ENCODE measurements at places on chromosomes 2 and 18. TPM values are rescaled to one million over a fixed set of nuclear protein-coding genes. Genes with fewer than 3 reads are reported as not detected.

DNA sequence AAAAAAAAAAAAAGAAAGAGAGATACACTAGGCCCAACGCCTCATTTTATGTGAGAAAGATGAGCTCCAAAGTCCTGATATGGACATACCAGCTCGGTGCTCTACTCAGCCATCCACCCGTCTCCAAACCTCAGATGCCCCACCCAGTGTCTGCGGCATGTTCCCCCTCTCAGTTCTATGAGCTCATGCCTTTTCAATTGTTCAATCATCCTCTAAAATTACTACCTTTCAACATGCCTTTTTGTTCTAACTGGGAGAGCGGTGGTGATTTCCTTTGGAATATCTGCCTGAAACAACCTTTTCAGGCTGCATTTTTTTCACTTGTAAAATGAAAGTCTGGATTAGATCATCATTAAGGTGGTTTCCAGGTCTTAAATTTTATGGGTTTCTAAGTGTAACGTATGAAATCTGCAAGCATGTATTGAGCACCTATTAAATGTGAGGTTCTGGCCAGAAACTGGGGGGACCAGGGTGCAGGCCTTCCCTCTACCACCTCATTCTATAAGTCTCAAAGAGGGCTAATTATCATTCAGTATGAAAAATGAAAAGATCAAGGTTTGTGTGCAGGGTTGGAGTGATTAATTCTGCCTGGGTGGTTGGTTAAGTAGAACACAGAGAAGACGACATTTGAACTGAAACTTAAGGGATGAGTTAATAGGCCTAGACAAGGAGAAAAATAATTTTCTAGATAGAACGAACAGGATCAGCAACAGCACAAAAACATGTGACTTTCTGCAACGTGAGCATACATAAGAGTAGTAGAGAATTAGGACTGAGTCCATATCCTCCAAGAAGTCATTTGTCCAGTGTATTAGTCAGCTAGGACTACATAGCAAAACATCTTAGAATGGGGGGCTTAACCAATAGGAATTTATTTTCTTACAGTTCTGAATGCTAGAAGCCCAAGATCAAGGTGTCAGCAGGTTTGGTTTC lies 87.4 kb upstream of the GLS start:
- peak overlapping the region; percentile 23 for H3K4me3 ChIP-seq
- no peak for DNase-seq
- no peaks in the 10 kb centered on the region for H3K27me3 ChIP-seq
- H3K27ac ChIP-seq: no peak overlapping the region
- no peaks in the 10 kb centered on the region for H3K36me3 ChIP-seq

DNA sequence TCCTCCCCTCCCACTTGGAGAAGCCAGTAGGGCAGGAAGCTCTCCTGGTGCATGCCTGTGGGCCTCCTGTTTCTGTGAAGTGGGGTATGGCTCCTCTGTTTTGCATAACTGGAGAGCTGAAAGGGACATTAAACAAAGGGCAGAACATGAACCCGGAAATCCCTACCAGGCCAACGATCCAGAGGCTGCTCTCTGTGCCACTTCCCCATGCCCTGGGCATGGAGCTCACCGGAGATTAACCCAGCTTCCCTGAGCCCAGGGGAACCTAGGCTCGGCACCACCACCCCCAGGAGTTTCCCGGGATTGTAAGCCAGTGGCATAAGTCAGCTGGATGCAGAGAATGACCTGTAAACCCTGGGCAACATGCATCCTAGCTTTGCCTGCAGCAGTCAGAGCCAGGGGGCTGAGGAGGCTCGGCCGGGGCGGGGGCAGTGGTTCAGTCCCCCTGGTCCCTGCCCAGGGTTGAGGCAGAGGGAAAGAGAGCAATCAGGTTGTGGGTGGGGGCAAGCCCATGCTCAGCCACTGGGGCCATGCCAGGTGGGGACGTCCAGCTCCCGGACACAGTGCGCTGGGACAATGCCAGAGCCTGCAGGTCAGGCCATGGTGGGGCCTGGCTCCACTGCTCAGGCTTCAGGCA lies 49.5 kb downstream of the TIMM21 start:
- H3K27ac ChIP-seq: no peak overlapping the region
- no peaks in the 10 kb centered on the region for H3K4me1 ChIP-seq
- H3K4me3 ChIP-seq: no peak overlapping the region
- peaks cover 2% of the 10 kb centered on the region for H3K27me3 ChIP-seq
- H3K36me3 ChIP-seq: no peaks in the 10 kb centered on the region

DNA sequence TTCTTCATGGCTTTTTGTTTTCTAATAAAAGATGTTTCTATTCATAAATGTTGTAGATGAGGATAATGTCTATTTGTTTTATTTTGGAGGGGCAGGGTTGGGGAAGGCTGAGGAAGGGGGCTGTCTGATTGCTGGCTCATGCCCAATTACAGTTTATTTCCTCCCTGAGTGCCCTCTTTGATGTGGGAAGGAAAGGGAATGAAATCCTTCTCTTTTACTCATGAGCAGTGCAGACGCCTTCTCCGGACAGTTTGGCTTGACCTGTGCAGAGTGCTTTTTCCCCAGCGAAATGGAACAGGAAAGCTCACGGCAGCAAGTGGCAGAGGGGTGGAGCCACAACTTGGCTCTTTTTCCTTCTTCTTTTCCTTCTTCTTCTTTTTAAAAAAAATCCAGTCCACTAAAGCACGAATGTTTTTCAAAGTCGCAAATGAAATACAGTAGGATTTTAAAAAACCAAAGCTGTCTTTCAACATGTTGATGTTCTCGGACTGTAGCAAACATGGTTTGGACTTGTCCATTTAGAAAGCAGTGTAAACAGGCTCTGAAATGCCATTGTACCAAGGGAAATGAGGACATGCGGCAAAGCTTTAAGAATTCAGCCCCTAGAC lies 34.5 kb downstream of the RAB31 start:
- no peaks in the 10 kb centered on the region for H3K4me1 ChIP-seq
- H3K36me3 ChIP-seq: no peaks in the 10 kb centered on the region
- peaks cover 7% of the 10 kb centered on the region for H3K27me3 ChIP-seq

DIS3L2 gene
- 76.9 TPM for total RNA-seq

GRCh38 chr2:119049968-119050704 lies 108.1 kb downstream of the MARCO start:
- H3K27ac ChIP-seq: no peak overlapping the region
- no peak overlapping the region for H3K4me3 ChIP-seq
- no peaks in the 10 kb centered on the region for H3K4me1 ChIP-seq
- peaks cover 4% of the 10 kb centered on the region for H3K27me3 ChIP-seq

- peak; percentile 75 for DNase-seq
- H3K27ac ChIP-seq: peak overlapping the region; percentile 49
- H3K4me1 ChIP-seq: peaks cover 26% of the 10 kb centered on the region
- H3K27me3 ChIP-seq: no peaks in the 10 kb centered on the region
- peak overlapping the region; percentile 93 for H3K4me3 ChIP-seq
Measured at GRCh38 chr2:70995426-70995729, 705 bp upstream of the TEX261 start.

DNA sequence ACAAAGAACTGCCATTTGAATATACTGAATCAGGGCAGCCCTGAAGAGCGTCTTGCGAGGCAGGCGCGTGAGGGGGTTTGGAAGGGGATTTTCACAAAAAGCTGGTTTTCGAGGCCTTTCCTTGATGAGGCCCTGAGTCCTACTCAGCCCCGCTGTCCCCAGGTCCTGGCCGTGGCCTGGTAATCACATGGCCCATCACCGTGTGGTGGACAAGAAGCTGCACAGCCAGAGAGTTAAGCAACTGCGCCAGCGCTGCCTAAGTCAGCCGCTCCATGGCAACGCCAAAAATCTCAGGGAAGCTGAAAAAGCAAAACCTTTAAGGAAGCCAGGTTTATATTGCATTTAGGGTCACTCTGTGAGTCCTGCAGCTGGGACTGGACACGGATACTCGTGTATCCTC lies 341.2 kb upstream of the MYT1L start:
- H3K27ac ChIP-seq: no peak overlapping the region
- no peaks in the 10 kb centered on the region for H3K4me1 ChIP-seq
- H3K36me3 ChIP-seq: no peaks in the 10 kb centered on the region
- no peaks in the 10 kb centered on the region for H3K27me3 ChIP-seq

DNA sequence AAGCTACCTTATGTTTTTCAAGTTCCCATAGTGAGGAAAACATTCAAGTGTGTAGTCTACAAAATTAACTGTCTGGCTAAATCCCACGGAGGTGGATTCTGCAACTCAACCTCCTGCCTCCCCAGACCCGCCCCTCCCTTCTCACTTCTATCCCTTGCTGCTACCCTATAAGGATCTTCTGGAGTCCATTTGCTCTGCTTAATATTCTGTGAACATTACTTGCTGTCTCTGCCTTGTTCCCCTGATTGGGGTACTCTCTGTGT lies 163.2 kb downstream of the KCNE4 start:
- DNase-seq: no peak
- H3K4me1 ChIP-seq: no peaks in the 10 kb centered on the region
- H3K27me3 ChIP-seq: no peaks in the 10 kb centered on the region
- no peak overlapping the region for H3K27ac ChIP-seq

- no peak overlapping the region for H3K4me3 ChIP-seq
- H3K4me1 ChIP-seq: no peaks in the 10 kb centered on the region
- H3K36me3 ChIP-seq: no peaks in the 10 kb centered on the region
- peaks cover 2% of the 10 kb centered on the region for H3K27me3 ChIP-seq
- no peak overlapping the region for H3K27ac ChIP-seq
- DNase-seq: no peak
Measured at GRCh38 chr2:234823196-234823876, 128.5 kb upstream of the SH3BP4 start.

DNA sequence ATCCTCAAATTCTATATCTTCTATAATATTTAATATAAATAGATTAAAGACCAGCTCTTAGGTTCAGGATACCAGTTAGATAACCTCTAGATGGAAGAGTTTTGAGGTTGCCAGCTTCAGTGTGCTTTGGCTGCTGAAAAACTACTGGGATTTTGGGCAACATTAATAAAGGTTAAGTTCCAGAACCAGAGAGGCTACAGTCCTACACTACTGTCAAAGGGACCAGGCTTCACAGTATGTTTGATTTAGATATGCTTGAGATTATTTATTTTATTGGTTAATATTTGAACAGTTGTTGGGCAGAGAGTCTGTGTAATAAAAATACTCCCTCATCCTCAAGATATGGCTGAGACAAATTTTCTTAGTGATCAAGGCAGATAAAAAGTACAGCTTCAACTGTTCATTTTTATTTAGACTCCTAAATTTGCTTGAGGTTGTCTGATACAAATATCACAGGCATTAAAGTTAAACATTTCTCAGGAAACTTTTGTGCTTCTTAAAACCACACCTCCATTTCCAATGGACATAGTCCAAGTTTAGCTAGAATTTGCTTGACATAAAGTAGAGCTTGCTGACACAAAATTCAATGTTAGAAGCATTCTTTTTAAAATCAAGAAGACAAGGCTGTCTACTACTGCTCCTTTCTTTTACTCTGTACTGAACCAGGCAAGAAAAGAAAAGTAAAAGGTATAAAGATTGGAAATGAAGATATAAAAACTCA lies 19.7 kb upstream of the TMEM17 start:
- H3K27ac ChIP-seq: no peak overlapping the region
- H3K27me3 ChIP-seq: peaks cover 11% of the 10 kb centered on the region
- H3K36me3 ChIP-seq: no peaks in the 10 kb centered on the region
- no peak for DNase-seq
- H3K4me1 ChIP-seq: no peaks in the 10 kb centered on the region
- no peak overlapping the region for H3K4me3 ChIP-seq

- peaks cover 14% of the 10 kb centered on the region for H3K36me3 ChIP-seq
- no peaks in the 10 kb centered on the region for H3K27me3 ChIP-seq
- no peak overlapping the region for H3K4me3 ChIP-seq
- H3K4me1 ChIP-seq: no peaks in the 10 kb centered on the region
- no peak overlapping the region for H3K27ac ChIP-seq
- no peak for DNase-seq
Measured at GRCh38 chr2:156553714-156554442, 117.7 kb downstream of the GPD2 start.

TPRKB gene
- total RNA-seq: 22.4 TPM

SLC5A7 gene
- not detected for total RNA-seq

GRCh38 chr2:126886211-126886915 lies 12.3 kb upstream of the TEX51 start:
- no peak overlapping the region for H3K27ac ChIP-seq
- H3K27me3 ChIP-seq: no peaks in the 10 kb centered on the region

PNPT1 gene
- 14.3 TPM for total RNA-seq

- peak overlapping the region; percentile 14 for H3K27ac ChIP-seq
- H3K4me3 ChIP-seq: peak overlapping the region; percentile 44
- H3K27me3 ChIP-seq: no peaks in the 10 kb centered on the region
- DNase-seq: no peak
Measured at GRCh38 chr2:24083567-24084385, 858 bp downstream of the TP53I3 start.

OTOF gene
- 2.3 TPM for total RNA-seq

GRCh38 chr2:28869494-28870145 lies 489 bp downstream of the TRMT61B start:
- no peaks in the 10 kb centered on the region for H3K27me3 ChIP-seq
- DNase-seq: no peak
- peaks cover 37% of the 10 kb centered on the region for H3K4me1 ChIP-seq
- peak overlapping the region; percentile 95 for H3K27ac ChIP-seq
- peak overlapping the region; percentile 94 for H3K4me3 ChIP-seq
- H3K36me3 ChIP-seq: peaks cover 3% of the 10 kb centered on the region

GRCh38 chr2:226829721-226830631 lies 5.9 kb upstream of the RHBDD1 start:
- H3K27me3 ChIP-seq: no peaks in the 10 kb centered on the region
- peaks cover 10% of the 10 kb centered on the region for H3K4me1 ChIP-seq
- peaks cover 6% of the 10 kb centered on the region for H3K36me3 ChIP-seq
- no peak overlapping the region for H3K27ac ChIP-seq
- DNase-seq: no peak

- no peak for DNase-seq
- no peaks in the 10 kb centered on the region for H3K4me1 ChIP-seq
- H3K27ac ChIP-seq: no peak overlapping the region
- no peaks in the 10 kb centered on the region for H3K27me3 ChIP-seq
Measured at GRCh38 chr2:221671515-221671914, 99.4 kb upstream of the EPHA4 start.

- no peak overlapping the region for H3K27ac ChIP-seq
- H3K36me3 ChIP-seq: peaks cover 3% of the 10 kb centered on the region
- DNase-seq: no peak
- peaks cover 37% of the 10 kb centered on the region for H3K4me1 ChIP-seq
- no peaks in the 10 kb centered on the region for H3K27me3 ChIP-seq
- peak overlapping the region; percentile 80 for H3K4me3 ChIP-seq
Measured at GRCh38 chr2:85886590-85886989, 2.2 kb downstream of the ST3GAL5 start.

GRCh38 chr2:237695201-237695780 lies 67.9 kb downstream of the LRRFIP1 start:
- no peaks in the 10 kb centered on the region for H3K36me3 ChIP-seq
- peak overlapping the region; percentile 93 for H3K27ac ChIP-seq
- no peaks in the 10 kb centered on the region for H3K27me3 ChIP-seq
- H3K4me3 ChIP-seq: peak overlapping the region; percentile 84

GRCh38 chr2:172461591-172462372 lies 34.4 kb downstream of the ITGA6 start:
- peaks cover 71% of the 10 kb centered on the region for H3K4me1 ChIP-seq
- no peaks in the 10 kb centered on the region for H3K27me3 ChIP-seq
- peak overlapping the region; percentile 74 for H3K4me3 ChIP-seq
- H3K27ac ChIP-seq: peak overlapping the region; percentile 73
- no peaks in the 10 kb centered on the region for H3K36me3 ChIP-seq

SNORC gene
- total RNA-seq: 1.3 TPM

All from CD4-positive, CD25-positive, alpha-beta regulatory T cell (primary cell).